Skin of body (tissue), 3 donors: ENCODE measurements at places on chromosomes 2 and 18.

DNA sequence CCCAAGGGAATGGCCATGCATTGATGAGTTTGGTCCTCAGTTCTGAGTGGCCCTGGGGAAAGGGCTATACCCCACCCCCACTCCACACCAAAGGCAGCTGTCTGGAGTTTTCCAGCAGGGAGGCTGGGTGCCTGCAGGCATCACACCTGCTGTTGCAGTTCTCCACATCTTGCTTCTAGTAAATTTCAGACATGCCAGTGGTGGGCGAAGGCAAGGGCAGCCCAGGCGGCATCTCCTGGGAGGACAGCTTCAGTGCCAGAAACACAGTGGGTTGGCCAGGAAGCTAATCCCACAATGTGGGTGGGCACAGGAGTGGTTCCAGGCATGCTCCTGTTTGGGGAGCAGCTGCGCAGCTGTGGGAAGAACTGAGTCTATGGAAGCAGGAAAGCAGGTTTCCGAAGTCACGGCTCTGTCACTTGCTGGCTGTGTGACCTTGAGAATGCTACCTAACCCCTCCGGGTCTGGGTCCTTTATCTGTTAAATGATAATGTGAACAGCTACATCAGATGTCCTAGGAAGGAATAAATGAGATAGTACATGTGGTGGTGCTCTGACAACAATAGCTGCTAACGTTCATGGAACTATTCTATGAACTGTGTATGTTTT, 84.6 kb upstream of the SPTBN1 start:
- DNase-seq, result no peak

DNA sequence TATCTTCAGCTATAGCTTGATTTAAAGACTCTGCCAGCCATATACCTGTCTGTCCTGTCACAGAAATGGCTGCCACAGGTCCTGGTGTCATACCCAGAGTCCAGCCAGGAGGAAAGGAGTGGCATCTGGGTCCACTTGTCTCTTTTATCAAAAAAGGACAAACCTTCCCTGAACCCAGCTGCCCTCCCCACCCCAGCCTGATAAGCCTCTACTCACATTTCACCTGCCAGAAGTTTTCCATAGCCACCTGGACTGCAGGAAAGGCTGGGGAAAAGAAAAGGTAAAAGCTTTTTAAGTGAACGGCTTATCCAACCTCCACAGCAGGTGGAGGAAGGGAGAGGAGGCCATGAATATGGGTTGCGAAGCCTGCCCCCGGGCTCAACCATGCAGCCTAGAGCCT, 32.8 kb downstream of the TMEM163 start:
- DNase-seq, result no peak

GRCh38 chr2:179020156-179020750, 29.7 kb downstream of the CCDC141 start:
- DNase-seq, result no peak

DNA sequence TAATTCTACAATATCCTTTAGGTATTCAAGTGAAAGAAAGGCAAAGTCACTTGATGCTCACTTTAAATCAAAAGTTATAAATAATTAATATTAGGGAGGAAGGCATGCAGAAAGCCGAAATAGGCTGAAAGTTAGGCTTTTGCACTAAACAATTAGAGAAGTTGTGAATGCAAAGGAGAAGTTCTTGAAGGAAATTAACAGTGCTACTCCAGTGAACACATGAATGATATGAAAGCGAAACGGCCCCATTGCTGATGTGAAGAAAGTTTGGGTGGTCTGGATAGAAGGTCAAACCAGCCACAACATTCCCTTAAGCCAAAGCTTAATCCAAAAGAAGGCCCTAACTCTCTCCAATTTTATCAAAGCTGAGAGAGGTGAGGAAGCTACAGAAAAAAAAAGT, 103.1 kb upstream of the CXCR4 start:
- no peak for DNase-seq

- no peak for DNase-seq
These were observed 55.6 kb upstream of the SPAG16 start for GRCh38 chr2:213228638-213229037.

GRCh38 chr2:60486551-60486950, 66.9 kb downstream of the BCL11A start:
- no peak for DNase-seq

- DNase-seq, result no peak
These were observed 35.3 kb upstream of the MAP2 start for GRCh38 chr2:209388446-209389037.

GRCh38 chr18:42163321-42163720, 208.3 kb downstream of the PIK3C3 start:
- no peak for DNase-seq

DNA sequence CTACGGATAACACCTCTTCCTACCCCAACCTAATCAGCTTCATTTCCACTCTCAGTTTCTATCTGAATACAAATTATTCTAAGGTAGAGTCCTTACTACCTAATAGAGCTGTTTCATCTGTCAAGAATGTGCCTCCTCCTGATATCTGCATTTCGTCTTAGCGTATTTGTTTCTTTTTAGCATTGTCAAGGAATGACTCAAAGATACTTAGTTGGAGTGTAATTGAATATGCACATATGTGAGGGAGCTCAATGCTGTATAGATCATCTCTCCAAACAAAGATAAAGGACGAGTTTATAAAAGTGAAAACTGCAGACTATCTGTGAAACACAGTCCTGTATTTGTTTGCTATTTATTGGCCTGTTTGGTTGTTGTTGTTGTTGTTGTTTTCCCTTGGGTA, 2059.4 kb upstream of the CELF4 start:
- DNase-seq, result no peak

- DNase-seq, result no peak
These were observed 1.9 kb downstream of the YES1 start for GRCh38 chr18:809985-810642.

GRCh38 chr2:178819992-178820391, 12.8 kb upstream of the TTN start:
- no peak for DNase-seq

- no peak for DNase-seq
These were observed 7.1 kb downstream of the ZNF532 start for GRCh38 chr18:58871514-58872420.

DNA sequence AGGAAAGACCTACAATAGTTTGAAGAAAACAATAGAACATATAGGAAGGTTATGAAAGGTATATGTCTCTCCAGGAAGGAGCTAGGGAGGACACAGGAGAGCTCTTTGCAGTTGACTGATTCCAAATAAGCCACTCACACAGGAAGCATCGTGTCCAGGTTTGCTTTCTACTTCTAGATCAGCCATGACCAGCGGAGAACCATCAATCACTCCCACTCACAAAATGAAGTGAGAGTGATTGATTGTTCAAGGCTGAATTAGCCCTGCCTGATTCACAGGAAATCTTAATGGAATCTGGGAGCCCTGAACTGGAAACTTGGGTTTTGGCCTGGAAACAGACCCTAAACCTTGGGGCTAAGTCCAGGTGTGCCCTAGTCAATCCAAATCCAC, 1292.2 kb upstream of the ZEB2 start:
- DNase-seq, result no peak

- DNase-seq, result no peak
These were observed 19.3 kb downstream of the GATA6 start for GRCh38 chr18:22188559-22189267.

DNA sequence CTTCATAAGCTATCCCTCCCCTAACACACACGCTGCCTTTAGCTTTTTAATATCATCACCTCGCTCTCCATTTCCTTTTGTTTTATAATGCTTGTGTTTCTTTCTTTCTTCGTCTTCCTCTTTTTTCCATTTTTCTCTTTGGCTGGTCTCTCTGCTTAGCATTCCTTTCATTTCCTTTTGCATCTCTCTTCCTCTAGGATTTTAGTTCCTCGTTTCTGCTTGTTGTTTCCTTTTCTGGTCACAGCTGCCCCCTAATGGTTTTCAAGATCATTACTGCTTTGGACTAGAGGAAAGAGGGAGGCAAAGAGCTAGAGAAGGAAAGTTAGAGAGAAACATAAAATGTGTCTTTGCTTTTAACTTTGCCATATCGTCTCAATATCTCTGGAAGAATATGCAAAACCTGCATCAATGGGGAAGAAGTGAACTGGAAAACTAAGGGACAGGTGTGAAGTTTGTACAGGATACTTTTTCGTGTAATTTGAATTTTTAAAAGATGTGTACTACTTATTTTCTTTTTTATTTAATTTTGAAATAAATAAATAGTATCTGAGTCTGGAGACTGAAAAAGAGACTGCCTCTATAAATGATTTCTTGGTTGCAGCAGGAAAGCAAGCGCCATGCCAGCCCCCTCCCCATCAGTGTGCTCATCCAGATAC, 6.3 kb upstream of the NRP2 start:
- peak; percentile 66 for DNase-seq

DNA sequence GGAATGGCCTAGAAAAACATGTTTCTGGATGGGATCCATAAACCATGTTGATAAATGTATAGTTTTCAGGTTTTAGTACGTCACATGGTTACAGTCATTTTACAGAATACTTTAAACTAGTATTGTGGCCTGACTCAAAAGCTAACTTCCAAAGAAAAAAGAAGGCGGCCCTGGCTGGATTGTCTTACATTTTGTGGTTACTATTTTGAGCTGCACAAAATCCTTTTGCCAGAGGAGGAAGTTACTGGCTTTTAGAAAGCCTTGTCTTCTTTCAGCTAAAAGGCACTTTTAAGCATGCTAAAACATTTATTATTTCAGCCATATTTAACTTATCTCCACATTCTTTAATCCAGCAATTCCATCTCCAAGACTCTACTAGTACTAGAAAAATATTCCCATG, 227.9 kb downstream of the CDH2 start:
- no peak for DNase-seq

DNA sequence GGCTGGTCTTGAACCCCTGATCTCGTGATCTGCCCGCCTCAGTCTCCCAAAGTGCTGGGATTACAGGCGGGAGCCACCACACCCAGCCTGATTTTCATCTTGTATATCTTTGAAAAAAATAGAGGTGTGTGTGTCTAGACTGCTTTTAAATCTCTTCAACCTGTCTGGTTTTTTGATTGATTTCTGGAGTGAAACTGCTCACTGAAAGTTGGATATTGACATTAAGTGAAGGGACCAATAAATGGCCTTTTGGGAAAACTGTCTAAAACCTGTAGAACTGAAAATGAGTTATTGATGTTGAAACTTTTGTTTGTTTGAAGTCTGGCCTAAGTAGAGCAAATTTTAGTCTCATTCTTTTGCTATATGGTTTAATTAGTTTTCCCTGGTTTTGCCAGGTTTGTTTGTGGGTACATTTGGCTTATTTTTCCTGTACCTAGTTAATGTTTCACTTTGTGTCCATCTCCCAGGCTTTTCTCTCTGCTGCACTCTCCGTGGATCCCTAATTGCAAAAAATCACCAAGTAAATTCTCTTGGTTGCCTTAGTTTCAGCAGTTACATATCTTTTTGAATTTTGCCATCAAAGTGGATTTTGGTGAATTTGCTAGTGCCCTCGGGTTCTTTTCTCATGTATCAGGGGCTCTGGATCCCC, 144.3 kb downstream of the MAP4K4 start:
- DNase-seq, result no peak

DNA sequence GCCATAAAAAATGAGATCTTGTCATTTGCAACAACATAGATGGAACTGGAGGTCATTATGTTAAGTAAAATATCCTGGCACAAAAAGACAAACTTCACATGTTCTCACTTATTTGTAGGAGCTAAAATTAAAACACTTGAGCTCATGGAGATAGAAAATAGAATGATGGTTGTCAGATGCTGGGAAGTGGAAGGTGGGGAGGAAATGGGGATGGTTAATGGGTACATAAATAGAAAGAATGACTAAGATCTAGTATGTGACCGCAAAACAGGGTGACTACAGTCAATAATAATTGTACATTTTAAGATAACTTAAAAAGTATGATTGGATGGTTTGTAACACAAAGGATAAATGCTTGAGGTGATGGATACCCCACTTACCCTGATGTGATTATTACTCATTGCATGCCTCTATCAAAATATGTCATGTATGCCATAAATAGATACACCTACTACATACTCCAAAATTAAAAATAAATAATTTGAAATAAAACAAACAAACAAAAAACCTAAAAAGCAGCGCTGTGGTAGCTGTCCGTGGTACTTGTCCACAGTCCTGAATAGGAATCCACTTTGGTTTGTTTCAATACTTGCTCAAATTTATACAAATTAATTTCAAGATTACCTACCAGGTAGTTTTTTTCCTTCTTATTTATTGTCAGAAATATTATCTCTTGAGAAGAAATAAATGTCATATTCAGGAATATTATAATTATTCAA, 224.5 kb downstream of the DLGAP1 start:
- DNase-seq, result no peak

- DNase-seq, result no peak
These were observed 55.7 kb downstream of the RND3 start for GRCh38 chr2:150431561-150432311.

DNA sequence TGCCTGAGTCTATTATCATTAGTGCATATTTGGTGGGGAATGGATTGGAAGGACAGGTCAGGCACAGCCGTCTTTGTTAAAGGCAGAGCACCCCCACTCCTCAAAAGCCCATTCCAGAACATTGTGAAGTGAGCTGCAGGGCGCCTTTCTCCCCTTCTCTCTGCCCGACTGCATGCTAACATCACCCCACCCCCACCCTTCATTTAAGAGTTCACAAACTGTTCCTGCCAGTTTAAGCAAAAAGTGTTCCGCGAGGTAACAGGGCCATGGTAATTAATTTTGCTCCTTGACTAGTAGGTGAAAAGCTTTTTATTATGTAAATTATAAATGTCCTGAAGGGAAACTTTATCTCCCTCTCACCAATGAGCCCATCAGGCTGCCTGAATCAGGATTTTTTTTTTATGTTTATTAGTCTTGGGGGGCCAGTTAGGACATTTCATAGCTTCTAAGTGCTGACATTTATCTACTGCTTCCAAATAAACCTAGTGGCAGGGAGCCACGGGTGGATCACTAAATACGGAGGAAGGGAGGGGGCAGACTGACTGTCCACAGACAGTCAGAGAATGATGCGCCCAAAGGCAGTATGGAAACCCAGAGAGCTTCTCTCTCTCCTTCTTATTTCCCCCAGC, 99.4 kb downstream of the FTCDNL1 start:
- no peak for DNase-seq

DNA sequence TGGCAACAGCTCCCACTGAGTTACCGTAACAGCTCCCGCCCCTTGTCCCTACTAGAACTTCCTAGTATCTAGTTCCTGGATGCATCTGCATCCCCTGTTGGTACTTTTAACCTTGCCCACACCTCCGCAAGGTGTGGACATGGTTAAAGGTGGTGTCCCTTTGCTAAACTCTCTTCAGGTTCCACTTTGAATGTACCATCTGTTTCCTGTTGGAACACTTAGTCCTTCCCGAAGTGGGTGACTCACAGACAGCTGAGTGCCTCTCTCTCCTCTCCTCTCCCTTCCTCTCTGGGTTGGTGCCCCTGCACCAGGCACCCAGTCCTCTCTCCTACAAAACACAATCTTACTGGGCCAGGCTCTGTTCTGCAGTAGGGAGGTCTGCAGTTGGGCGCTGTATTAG, 19.6 kb upstream of the REL start:
- no peak for DNase-seq

DNA sequence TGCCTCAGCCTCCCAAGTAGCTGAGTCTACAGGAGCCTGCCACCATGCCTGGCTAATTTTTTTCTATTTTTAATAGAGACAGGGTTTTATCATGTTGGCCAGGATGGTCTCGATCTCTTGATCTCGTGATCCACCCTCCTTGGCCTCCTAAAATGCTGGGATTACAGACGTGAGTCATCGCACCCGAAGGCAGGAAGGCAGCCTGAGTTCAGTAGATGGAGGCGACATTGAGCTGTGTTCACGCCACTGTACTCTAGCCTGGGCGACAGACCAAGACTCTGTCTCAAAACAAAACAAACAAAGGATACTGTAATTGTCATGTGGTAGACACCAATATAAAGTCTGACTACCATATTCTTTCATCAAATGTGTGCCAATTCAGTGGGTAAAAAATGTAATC, 500.9 kb upstream of the DSEL start:
- DNase-seq, result no peak

- DNase-seq, result no peak
These were observed 280.6 kb upstream of the PXDN start for GRCh38 chr2:2024751-2025481.
